Kidney (tissue), 22 donors: ENCODE measurements at places on chromosomes 7 and 10.

DNA sequence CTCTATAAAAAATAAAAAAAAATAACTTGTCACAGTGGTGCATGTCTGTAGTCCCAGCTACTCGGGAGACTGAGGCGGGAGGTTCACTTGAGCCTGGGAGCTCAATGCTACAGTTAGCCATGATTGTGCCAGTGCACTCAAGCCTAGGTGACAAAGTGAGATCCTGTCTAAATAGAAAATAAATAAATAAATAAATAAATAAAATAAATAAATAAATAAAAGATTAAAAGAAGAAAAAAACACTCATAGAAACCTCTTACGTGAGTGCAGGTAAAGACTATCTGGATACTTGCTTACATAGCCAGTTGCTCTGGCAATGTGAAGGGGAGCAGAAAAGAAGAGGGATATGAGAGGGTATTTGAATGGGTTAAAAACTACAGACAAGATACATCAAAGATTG, 242.5 kb upstream of the PCDH15 start:
- no peak for DNase-seq

GRCh38 chr7:20927976-20928375, 141.3 kb upstream of the SP8 start:
- DNase-seq, result no peak

DNA sequence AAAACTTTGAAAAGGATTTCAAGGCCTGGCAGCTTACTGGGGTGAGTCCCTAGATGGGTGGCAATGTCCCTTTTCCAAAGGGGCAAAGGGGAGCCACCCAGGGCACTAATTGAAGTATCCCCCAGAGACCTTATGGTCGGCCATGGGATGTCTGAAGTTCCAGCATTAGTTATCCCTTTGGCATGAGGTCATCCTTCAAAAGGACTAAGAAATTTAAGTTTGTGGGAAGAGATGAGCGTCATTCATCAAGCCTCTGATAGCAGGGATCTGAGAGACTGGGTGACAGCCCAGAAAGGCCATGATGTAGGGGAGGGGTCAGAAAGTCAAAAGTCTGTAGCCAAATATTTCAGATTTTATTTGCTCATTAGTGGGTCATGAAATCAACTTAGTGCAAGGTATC, 195.3 kb downstream of the ZNF438 start:
- no peak for DNase-seq

DNA sequence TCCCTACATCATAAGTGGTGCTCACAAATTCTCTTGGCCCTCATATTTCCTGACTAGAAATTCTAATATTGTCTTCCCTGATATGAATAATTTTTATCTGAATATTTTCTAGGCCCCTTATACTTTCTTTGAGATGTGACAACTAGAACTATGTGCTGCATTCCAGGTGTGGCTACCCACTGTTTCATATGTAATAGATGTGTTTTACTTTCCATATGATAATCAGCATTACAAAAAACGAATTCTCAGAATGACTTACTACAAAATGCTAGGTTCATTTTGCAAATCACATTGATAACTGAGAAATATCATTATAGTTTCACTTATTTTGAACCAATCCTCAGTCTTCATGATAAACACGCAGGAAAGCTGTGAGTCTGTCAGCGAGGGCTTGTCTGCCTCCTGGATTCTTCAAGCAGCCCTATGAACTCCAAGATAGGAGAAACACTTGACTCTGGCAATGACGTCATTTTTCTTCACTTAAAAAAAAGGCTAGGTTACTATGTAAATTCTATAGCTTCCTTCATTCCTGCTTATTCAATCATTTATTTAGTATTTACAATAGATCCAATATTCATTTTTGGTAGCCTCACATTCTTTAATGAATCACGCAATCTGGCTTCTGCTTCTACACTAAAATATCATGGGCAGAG, 4.6 kb downstream of the WEE2 start:
- DNase-seq, result no peak

DNA sequence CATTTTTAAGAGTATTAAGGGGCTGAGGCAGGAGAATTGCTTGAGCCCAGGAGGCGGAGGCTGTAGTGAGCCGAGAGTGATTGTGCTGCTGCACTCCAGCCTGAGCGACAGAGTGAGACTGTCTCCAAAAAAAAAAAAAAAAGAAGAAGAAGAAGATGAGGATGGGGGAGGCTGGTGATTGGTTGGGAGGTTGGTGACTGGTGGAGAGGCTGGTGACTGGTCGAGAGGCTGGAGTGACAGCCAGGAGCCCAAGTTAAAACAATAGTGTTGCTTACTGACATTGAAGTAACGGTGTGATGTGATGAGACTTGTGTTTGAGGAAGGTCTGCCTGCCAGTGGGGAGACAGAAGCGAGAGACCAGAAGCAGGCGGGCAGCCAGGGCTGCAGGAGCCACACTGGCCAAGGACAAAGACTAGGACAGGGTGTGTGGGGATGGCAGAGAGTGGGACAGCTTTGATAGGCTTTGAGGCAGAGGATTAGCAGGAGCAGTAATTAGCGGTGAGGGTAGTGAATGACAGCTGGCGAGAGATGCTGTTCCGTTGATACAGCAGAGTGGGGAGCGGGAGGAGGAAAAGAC, 4.9 kb downstream of the SRRT start:
- DNase-seq, result no peak

- no peak for DNase-seq
Observed at GRCh38 chr7:20201380-20201779, 15.8 kb downstream of the MACC1 start.

GRCh38 chr7:140640727-140641523, at the start of gene DENND2A:
Gene DENND2A, minus strand, starts transcription at chr7:140640813. Its CDS starts 38,416 bp downstream, at chr7:140602397.
- peak; percentile 93 for DNase-seq

GRCh38 chr7:7766671-7767070, 48.3 kb upstream of the RPA3 start:
- DNase-seq, result no peak
